ENCODE measurements at places on chromosomes 6 and 20.

DNA sequence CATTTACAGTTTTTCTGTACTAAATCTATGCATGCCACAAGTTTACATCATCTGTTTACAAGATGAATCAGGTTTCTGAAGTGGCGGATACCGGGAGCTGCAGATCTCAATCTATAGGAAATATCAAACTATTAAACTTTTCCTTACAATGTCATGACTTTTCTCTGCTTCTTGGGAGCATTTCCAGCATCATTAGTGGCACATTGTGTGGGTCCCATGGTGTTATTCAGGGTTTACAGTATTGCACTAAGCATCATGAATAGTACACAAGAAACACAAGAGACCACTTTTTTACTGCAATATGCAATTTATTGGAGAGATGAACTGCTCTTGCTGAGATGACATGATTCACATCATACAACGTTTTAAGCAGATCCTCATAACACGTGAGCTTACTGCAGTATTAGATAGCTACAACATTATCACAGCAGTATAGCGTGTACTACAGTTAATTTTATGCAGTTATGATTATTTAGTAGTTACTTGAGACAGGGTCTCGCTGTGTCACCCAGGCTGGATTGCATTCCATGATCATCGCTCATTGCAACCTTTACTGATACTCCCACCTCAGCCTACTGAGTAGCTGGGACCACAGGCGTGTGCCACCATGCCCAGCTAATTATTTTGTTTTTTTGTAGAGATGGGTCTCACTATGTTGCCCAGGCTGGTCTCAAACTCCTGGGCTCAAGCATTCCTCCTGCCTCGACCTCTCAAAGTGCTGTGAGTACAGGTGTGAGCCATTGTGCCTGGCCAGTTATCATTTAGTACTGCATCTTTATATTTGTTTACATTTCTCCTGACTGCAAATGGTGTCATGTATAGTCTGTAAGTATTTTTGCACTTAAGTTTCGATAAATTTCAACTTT, 18.4 kb downstream of the BLTP3A start:
- DNase-seq: no peak

DNA sequence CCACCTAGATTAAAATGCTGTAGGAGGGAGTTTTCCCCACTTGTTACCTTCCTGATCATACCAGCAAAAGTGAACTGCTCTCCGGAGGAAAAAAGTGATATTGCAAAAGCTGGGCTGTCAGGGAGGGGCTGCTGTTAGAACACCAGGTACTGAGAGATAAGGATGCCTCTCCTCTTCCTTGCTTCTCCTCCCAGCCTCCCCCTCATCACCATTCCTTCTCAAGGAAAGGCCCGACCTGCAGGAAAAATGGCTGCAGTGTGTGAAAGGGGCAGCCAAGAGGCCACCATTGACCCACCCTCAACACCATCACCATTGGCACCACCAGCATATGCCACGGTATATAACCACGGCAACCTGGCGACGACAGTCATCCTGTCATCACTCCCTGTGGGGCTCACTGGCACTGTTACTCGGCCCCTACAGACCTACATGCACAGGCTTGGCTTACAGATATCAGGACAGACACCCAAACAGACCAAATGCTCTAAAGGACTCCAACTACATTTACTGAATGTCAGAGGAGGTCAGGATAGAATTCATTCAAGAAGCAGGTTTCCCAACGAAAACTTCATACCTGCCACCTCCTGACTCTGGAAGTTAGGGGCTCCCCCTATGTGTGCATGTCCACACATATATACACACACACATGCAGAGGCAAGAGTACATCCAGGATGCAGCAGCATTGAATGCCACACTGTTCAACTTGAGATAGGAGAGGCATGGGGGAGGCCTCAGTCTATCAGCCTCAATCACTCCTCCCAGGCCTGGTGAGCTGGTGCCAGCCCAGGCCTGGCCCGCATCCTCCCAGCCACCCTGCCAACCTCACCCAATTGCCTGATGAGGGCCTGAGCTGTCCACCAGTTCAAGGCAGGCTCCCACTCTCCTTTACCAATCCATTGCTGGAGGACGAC, 13.9 kb upstream of the MDGA1 start:
- no peak for DNase-seq

- DNase-seq: no peak
These were observed 46.2 kb upstream of the GGTLC1 start for GRCh38 chr20:24034820-24035219.

DNA sequence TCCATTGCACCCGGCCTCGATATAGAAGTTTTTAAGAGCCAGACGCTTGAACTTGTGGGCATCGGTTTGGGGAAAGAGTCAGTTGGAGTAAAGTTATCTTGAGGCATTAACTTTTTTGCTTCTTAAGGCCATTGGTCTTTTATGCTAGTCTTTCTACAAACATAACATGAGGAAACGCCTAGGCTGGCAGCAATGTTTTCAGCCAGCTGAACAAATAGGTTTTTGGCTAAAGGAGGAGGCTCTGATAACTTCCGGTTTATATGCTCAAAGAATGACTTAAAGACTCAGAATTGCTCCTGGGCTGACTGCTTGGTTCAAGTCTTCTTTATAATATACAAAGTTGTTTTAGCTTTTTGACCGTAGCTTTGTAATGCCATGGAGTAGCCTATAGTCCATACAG, 46.2 kb downstream of the HLA-C start:
- no peak for DNase-seq

DNA sequence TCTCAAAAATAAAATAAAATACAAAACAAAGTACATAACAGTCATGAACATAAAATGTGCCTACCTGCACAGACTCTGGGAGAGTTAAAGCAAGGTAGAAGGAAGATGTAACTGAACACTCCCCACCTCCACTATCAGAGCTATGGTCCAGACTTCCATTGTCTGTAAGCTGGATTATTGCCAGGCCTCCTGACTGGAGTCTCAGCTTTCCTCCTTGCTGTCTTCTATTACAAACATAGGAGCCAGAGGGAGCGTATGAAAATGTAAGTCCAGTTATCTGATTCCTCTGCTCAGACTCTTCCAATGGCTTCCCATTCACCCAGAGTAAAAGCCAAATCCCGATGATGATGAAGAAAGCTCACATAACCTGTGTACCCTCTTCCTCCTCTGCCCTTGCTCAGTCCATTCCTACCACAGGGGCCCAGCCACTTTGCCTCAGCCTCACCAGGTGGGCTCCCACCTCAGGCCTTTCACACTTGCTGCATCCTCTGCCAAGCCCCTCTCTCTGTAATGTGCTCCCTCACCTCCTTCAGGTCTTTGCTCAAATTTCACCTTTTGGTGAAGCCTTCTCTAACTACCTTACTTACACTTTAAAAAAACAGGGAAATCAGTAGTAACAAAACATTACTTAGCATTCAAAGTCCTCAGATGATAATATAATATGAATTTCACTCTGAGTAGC, 194.1 kb downstream of the RIMS1 start:
- no peak for DNase-seq

DNA sequence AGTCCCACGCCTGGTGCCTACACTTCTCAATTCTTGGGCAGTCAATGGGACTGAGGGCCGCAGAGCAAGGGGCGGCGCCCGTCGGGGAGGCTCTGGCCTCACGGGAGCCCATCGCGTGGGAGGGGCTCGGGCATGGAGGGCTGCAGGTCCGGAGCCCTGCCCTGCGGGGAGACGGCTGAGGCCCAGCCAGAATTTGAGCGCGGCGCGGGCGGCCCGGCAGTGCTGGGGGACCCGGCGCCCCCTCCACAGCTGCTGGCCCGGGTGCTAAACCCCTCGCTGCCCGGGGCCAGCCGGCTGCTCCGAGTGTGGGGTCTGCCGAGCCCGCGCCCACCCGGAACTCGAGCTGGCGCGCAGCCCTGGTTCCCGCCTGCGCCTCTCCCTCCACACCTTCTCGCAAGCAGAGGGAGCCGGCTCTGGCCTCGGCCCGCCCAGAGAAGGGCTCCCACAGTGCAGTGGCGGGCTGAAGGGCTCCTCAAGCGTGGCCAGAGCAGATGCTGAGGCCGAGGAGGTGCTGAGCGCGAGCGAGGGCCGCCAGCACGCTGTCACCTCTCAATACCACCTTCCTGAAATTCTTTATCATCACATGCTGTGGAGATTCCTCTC, 58.5 kb downstream of the BAK1 start:
- DNase-seq: no peak

- no peak for DNase-seq
These were observed 5.1 kb upstream of the TUBB1 start for GRCh38 chr20:59013959-59014608.

DNA sequence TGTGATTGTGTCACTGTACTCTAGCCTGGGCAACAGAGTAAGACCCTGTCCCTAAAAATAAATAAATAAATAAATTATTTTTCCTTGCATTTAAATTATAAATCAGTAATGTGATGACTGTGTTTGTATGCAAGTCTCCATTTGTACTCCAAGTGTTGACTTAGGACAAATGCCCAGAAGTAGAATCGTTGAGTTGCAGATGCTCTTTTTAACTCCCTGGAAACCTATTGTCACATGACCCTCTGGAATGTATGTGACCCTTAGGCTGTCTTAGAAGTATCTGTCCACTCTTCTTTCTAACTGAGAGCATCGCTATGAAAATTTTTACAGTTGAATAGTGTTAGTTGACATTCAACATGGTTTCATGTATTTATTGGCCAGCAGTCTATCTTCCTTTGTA, 18.8 kb downstream of the OR2A4 start:
- no peak for DNase-seq

GRCh38 chr20:37697314-37697713, 3.5 kb downstream of the CTNNBL1 start:
- DNase-seq: no peak

GRCh38 chr6:68632734-68633133, 2.3 kb upstream of the ADGRB3 start:
- no peak for DNase-seq

GRCh38 chr6:37171201-37171969, 1.4 kb downstream of the PIM1 start:
- DNase-seq: no peak

DNA sequence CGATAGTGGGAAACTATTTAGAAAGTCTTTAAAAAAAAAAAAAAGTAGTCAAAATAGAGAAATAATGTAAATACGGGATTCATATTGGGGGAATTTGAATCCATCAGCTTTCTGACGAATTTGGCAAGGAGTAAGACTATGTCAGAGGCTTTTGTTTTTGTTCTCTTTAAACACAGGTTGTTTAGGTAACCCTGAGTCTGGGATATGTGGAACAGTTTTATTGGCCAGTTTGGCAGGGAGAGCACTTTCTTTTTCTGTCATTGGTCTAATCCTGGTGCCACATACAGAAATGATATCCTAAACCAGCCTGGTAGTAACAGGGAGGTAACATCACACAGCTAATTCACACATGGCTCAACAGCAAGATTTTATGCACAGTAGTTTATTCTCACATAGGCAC, 27.7 kb downstream of the HAO1 start:
- no peak for DNase-seq
